ENCODE measurements at places on chromosomes 3 and 15. TPM values are rescaled to one million over a fixed set of nuclear protein-coding genes. Genes with fewer than 3 reads are reported as not detected.

ITIH1 gene
- total RNA-seq, result not detected

DNA sequence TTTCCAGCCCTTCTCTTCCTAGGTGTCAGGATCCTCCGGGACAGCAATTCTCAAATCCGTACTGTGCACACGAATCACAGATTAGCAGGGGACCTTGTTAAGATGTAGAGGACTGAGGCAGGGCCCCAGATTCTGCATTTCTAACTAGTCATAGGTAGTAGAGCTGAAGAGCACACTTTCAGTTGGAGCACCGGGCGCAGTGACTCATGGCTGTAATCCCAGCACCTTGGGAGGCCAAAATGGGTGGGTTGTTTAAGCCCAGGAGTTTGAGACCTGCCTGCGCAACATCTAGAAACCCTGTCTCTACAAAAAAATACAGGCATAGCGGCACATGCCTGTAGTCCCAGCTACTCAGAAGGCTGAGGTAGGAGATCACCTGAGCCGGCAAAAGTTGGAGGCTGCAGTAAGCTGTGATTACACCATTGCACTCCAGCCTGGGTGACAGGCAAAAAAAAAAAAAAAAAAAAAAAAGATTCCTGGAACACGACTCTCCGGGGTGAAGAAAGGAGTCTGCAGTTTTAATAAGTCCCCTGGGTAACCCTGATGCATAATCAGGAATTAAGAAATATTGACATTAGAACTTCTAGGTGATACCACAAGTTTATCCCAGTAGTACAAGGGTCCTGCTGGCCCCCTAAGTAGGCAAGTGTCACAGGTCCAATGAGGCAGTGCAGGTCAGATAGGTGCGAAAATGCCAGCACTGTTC lies 21.4 kb upstream of the IGDCC3 start:
- no peak for DNase-seq

MON1A gene
- 9.2 TPM for total RNA-seq

DNA sequence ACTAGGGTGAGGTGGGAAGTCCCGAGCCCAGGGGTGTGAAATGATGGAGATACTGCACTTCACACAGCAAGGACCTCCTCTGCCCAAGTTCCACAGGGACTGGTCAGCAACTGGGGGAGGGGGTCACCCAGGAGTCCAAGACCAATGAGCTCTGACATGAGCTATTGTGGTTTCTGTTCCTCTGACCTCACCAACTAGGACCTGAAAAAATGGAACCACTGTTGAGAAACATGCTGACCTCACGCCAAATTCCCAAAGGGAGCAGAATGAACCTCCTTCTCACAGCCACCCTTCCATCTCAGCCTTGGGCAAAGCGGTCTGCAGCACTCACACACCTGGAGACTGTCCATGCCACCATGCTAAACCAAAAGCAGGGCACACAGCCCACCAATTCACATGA lies 69.3 kb downstream of the LRIG1 start:
- DNase-seq, result no peak

NR2C2 gene
- 56.6 TPM for total RNA-seq

- DNase-seq, result no peak
Observed at GRCh38 chr3:43695443-43695842, 4.7 kb downstream of the ABHD5 start.
